ENCODE measurements at places on chromosomes 6 and 20.
A peak's percentile ranks its signal among the peaks of the same experiment; 100 is the strongest.

- DNase-seq = no peak
Measured at GRCh38 chr20:44204156-44204831, 6.3 kb downstream of the OSER1 start.

- DNase-seq = no peak
Measured at GRCh38 chr6:47165918-47166317, 123.8 kb upstream of the ADGRF1 start.

DNA sequence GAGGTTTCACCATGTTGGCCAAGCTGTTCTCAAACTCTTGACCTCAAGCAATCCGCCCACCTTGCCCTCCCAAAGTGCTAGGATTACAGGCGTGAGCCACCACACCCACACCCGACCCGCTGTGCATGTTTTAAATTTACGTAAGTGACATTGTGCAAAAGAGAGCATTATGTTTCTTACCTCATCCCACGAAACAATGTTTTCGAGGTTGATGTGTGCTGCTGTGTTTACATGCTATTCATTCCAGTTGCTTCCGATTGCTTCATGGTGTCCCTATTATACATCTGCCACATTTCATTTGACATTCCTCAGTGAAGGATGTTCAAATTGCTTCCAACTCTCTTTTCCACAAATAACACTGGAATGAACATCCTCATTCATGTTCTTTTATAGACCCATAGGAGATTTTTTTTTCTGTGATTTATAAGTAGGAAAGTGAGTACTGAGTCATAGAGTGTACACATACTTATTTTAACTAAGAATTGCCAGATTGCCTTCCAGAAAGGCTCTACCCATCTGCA, 403.9 kb upstream of the JARID2 start:
- no peak for DNase-seq

- no peak for DNase-seq
Measured at GRCh38 chr6:62357835-62358234, 71.8 kb upstream of the KHDRBS2 start.

- no peak for DNase-seq
Measured at GRCh38 chr6:111427341-111428116, 55.5 kb downstream of the REV3L start.

DNA sequence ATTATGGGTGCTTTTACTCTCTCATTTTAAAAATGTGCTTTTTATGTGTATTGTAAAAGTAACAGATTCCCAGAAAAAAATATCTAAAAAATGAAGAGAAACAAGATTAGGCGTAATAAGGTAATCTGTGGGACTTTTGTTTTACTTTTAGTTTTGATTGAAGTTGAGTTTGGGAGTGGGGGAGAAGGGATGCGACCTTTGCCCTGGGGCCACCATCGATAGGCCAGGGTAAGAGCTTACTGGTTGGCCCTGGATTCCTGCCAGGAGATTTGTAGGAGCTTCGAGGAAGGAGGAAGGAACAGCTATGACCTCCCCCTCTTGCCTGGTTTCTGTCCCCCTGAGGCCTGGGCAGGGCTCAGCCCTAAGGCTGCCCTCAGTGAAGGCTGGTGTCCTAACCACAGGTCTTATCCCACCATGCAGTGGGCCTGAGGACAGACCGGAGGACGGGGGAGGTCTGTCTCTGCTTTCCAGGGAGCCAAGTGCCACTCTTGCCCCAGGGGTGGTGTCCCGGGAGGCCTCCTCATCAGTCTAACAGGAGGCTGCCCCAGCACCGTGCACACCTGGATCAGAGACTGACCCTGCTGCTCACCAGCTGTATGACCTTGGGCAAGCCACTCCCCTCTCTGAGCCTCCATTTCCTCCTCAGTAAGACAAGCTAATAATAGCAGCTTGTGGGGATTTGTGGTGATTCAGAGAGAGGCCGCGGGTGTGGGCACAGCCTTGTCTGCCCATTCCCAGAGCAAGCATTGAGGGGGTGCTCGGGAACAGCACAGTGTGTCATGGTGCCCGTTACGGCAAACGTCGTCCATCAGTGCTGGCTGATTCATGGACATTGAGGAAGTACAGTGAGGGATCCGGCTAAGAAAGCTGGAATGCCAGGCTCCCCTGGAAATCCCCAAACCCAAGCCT, 21.2 kb downstream of the TGM2 start:
- DNase-seq = no peak

GRCh38 chr6:140285998-140286690, 911.7 kb upstream of the CITED2 start:
- DNase-seq = no peak

DNA sequence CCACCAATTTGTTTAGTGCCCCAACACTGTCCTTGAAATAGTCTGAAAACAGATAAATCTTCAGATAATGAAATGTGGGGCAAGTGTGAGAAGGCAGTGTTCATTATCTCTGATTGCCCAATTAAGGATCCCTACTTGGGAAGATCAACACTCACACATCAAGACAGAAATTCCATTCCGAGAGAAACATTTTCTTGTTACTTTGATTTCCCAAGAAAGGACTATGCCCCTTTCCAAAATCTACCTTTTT, 16.2 kb downstream of the HMGN4 start:
- DNase-seq = no peak

- no peak for DNase-seq
Measured at GRCh38 chr20:59135093-59135492, 28.5 kb upstream of the ZNF831 start.

- no peak for DNase-seq
Measured at GRCh38 chr6:51495096-51495495, 592.3 kb downstream of the PKHD1 start.

DNA sequence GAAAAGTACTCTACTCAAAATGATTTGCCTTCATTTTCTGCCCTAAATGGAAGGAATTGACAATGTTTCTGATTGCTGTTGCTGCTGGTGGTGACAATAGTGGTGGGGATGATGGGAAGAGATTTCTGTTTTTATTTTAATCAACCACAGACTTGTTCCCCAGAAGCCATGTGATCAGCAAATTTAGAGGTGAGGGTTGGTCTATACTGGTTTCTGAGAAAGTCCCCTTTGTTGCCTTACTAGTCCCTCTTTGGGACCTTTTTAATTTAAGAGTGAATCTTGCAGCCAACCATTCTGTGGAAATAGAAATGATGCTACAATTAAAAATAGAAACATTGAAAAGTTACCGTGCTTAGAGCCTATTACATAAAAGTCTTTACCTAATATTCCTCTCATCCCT, 43.2 kb downstream of the AIG1 start:
- no peak for DNase-seq

GRCh38 chr20:38321959-38322598, 18.1 kb downstream of the BPI start:
- DNase-seq = peak; percentile 15

DNA sequence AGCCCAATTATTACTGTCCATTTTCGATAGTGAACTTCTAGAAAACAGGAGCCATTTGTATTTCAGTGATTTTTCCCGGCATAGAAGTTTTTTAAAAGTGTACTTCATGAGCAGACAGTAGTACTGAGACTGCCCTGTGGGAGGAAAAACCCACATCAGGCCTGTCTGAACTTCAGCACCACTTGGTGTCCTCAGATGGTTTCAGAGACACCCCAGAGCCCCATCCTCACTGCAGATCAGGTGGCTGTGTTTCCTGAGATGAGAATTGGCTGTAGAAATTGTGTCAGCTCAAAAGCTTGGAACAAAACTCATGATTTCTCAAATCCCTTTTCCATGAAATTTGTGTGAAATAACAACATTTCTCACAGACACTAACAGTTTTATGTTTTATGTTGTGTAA, 110.0 kb upstream of the RIN2 start:
- no peak for DNase-seq

- no peak for DNase-seq
Measured at GRCh38 chr6:67916399-67916798, 718.7 kb upstream of the ADGRB3 start.

GRCh38 chr20:64082820-64083377, 1.3 kb downstream of the LKAAEAR1 start:
- no peak for DNase-seq

- peak; percentile 56 for DNase-seq
Measured at GRCh38 chr20:41078329-41078728, 49.7 kb downstream of the TOP1 start.

- no peak for DNase-seq
Measured at GRCh38 chr20:40521962-40522361, 167.1 kb downstream of the MAFB start.
